Activated naive CD8-positive, alpha-beta T cell treated with anti-CD3 and anti-CD28 coated beads for 36 hours (primary cell): ENCODE measurements at places on chromosomes 5 and 9.

DNA sequence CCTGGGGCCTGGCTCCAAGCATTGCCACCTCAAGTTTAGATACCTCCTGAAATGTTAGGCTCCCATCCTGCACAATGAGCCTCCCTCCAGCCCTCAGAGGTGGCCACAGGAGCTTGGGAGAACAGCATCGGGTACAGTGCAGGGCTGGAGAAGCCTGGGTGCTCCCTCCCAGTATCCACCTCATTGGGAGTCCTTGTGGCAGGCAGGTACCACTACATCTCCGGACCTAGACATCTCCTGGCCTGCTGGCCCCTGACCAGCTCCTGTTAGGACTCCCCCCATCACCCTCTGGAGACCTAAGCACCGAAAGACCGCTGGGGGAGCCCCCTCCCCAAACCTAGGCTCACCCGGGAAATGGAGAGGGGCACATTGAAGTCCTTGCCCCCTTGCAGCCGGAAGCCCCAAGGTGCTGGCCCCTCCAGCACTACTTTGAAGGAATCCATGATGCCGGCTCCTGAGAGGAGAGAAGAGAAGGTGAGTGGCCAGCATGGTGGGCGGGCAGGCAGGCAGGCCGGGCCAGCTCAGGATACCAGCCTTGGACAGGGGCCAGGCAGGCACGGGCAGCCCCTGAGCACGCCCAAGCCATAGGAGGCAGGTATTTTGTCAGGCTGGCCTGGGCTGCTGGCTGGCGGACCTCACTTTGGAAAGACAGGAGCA, 1.2 kb downstream of the PDLIM7 start:
- DNase-seq = no peak

DNA sequence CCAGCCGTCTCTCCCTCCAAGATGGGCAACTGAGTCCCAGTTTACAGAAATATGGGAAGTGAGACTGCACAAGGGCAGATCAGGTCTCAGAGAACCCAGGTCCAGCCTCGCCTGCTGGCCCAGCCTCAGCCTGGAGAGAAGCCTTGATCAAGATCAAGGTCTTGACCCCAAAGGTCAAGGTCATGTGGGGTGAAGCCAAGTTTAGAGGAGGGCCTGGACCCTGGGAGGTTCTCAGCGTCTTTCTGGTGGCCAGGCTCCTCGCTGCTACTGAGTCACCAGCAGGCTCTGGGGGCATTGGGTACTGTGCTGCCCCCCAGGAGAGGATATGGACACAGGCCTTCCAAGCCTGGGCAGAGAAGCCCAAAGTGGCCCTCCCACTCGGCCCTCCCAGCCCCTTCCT, 8.8 kb downstream of the IPPK start:
- DNase-seq = no peak

GRCh38 chr9:119844431-119844830, 475.2 kb upstream of the BRINP1 start:
- no peak for DNase-seq

GRCh38 chr5:137666901-137667300, 69.0 kb downstream of the KLHL3 start:
- DNase-seq = no peak
